ENCODE measurements at places on chromosomes 16 and 17.

GRCh38 chr17:44779211-44780025 is 20.6 kb downstream of the ADAM11 start:
- peak; percentile 57 for DNase-seq

DNA sequence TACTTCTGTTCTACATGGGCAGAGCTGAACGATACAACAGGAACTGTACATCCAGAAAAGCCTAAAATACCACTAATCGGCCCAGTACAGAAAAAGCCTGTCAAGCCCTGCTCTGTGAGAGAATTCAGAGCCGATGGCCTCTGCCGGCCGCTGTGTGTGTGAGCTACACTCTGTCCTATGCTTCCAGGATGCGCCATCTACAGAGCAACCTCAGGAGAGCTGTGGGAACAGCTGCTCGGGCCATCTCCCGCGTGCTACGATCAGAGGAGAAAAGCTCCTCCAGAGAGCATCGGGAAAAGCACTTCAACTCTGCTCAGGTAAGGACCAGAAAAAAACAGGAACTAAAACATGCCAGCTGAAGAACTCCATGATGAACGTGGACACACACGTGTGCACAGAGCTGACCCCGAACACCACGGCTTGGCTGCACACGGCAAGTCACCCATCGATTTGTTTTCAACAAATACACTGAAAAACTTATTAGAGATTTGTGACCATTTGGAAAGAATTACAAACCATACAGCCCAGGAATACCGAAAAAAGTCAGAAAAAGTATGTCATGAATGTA is 115.9 kb downstream of the ANKRD11 start:
- DNase-seq: peak; percentile 60

DNA sequence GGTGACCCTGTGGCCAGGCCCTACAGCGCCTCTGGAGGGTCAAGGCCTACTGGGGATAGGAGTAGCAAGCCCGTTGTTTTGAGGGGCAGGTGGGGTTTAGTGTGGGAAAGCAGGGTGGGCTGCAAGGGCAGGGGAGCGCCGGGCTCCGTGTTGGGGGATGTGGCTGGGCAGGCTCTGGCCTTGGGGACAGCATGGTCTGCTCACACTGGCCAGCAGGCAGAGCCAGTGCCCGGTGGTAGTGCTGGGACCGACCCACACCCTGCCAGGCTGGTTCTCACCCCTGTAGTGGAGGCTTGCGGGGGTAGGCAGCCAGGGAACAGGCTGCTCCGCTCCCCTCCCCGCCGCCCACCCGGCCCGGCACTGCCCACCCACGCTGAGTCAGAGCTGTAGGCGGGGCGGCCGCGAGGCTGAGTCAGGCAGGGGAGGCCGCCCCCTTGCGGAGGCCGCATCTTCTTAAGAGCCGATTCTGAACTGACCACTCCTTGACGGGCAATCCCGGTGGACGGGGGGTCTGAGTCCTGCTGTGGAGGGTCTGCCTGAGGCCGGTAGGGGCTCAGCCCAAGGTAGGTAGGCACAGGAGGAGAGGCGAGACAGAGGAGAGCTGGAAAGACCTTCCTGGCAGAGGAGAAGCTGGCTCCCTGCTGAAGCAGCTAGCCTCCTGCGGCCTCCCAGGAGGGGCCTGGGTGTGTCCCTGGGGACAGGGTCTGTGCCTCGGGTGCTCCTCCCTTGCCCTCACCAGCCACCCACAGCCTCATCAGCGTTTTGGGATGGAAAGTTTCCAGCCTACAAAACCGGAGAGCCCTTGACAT is 62.4 kb downstream of the BAIAP2 start:
- DNase-seq: peak; percentile 81

- DNase-seq: no peak
Measured at GRCh38 chr16:89308391-89309333, 91.2 kb downstream of the ZNF778 start.

GRCh38 chr17:17351356-17351891 is 48.3 kb downstream of the NT5M start:
- DNase-seq: no peak

DNA sequence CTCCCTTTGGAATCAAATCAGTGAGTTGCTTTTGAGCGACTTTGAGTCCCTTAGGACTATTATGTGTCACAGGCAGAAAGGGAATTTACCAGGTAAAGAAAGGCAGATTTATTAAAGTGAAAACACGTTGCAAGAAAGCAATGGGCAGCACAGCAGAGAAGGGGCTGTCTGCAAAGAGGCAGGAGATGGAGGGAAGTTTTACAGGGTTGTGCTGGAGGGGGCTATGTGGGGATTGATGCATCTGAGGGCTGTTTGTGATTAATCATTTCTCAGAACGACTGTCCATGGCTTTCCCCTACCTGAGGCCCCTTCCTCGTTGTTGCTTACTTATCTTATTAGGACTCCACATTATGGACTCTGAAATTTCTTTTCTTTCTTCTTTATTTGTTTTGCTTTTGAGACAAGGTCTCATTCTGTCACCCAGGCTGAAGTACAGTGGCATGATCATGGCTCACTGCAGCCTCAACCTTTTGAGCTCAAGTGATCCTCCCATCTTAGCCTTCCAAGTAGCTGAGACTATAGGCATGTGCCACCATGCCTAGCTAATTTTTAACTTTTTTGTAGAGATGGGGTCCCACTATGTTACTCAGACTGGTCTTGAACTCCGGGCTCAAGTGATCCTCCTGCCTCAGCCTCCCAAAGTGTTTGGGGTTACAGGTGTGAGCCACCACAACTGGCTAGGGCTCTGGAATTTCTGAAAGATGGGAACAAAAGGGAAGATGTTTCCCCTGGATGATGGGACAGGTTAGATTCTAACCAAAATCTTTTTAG is 5.5 kb downstream of the WWP2 start:
- no peak for DNase-seq

DNA sequence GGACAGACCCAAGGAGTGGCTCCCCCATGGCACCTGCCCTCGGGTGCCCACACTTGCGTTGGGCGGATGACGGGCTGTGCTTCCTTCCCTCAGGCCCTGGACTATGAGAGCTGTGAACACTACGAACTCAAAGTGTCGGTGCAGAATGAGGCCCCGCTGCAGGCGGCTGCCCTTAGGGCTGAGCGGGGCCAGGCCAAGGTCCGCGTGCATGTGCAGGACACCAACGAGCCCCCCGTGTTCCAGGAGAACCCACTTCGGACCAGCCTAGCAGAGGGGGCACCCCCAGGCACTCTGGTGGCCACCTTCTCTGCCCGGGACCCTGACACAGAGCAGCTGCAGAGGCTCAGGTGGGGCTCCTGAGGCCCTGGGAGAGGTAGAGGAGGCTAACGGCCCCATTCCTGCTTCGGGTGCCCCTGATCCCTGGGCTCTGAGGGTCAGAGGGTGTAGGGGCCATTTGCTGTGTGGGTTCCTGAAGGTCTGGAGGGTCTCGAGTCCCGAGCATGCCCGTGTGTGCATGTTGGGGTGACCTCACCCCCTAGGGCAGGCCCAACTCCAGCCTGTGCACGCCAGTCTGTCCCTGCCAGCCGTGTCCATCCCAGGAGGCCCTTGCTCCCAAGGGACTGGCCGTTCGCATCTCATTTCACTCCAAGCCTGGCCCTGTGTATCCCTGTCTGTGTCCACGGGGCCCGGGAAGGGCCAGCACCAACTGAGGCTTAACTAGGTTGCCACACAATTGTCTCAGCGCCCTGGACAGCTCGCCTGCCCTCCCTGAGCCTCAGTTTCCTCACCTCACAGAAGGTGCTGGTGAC is 10.0 kb downstream of the SLC22A31 start:
- no peak for DNase-seq

DNA sequence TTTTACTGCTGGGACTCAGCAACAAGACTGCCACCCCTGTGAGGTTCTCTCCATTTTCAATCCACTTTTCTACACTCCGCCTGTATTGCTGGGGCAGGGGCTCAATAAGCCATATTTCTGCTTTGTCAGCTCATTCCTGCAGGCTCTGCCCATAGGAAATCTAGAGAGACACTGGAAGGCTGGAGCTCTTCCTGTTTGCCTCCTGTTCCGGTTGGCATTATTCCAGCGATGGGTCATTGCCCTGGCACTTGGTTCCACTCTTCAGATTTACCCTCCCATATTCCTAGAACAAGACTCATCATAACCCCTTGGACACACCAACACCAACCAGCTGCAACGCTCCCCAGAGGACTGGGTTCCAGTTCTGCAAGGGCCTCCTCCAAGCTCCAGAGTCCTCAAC is 210.4 kb downstream of the CA10 start:
- no peak for DNase-seq

- DNase-seq: no peak
Measured at GRCh38 chr16:19132898-19133297, 19.1 kb downstream of the ITPRIPL2 start.

DNA sequence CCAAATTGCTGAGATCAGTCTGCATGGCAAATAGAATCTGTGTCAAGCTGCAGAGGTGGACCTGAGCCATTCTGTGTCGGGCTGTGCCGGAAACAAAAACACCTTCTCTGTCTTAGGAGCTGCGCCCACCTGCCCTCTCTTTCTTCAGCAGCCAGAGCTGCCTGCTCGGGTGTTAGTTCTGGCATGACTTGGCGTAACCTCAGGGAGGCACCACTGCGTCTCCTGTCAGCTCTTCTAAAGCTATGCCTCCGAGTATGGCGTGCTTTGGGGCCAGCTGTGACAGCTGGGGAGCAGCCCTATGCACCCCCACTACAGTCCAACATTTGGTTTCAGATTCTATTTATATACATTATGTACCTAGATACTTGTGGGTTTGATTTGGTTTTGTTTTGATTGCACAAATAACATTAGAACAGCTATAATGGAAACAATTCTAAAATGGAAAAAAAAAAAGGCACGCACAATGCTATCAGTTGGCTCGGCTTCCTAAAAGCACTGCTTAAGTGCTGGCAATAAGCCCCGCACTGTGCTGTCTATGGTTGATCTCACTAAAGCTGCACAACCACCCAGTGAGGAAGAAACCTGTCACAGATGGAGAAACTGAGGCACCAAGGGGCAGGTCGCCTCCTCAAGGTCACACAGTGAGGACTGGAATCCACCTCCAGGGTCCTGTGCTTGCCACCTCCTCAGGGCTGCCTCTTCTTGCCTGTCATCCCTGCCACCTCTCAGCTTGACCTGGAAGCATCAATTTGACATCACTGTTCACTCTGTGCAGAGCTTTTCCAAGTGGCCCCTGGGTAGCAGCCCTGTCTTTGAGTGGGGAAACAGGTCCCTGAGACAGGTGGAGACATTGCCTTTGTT is 18.7 kb upstream of the ADGRG1 start:
- DNase-seq: no peak

DNA sequence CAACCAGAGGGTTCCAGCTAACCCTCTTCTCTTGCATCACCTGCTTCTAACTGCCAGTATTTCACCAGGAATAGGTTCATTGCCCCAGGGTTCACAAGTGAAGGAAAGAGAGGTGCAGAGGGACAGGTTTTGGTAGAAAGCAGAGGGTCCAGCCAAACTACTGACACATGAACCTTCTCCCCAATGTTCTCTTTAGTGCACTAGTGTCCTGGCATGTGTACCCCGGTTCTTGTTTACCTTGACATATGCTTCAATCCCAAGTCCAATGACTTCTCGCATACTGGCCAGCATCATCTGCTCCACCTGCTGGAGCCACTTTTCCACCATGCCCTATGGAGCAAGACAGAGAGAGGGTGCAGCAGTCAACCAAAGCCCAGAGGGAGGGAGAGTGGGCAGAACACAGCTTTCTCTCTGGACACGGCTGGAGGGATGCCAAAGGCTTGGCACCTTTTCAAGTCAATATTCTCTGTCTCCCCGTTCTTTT is 90.6 kb downstream of the DNAH3 start:
- DNase-seq: no peak

- DNase-seq: no peak
Measured at GRCh38 chr17:82600731-82601446, 47.4 kb downstream of the WDR45B start.

DNA sequence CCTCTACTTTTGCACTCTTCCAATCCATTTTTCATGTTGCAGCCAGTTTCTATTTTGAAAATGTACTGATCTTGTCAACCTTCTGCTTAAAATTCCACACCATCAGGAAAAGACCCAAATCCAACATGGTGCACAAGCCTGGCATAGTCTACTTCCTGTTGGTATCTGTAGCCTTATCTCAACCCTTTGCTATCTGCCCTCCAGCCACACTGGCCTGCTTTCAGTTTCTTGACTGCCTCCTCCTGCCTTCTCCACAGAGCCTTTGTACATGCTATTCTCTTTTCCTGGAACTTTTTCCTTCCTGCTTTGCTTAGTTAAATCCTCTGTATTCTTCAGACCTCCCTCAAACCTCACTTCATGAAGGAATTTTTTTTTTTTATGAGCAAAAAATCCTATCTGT is 31.5 kb downstream of the NLRP1 start:
- no peak for DNase-seq

- DNase-seq: peak; percentile 74
Measured at GRCh38 chr17:17356149-17356930, 53.2 kb downstream of the NT5M start.

GRCh38 chr17:8176998-8177731 is 985 bp upstream of the TMEM107 start:
- no peak for DNase-seq

DNA sequence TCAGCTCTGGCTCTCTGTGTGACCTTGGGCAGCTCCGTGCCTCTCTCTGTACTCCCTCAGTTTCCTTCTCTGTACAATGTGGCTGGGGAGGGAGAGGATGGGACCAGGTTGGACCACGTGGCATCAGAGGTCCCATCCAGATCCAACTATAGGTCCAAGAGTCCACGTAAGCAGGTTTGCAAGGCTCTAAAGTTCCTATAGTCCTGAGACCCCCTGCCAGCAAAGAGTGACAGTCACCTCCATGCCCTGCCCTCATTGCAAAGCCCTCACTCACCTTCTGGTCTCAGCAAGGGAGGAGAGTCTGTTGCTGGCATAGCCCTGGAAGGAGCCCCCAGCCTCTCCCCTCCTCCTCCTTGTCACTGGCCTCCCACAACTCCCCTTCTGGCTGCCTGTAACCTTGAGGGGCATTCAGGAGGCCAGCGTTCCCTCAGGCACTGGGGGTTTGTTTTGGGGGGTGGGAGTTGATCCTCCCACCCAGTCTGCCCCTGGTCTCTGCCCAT is 6.1 kb upstream of the DRC7 start:
- no peak for DNase-seq

GRCh38 chr16:73796241-73796640 is 500.4 kb upstream of the PSMD7 start:
- no peak for DNase-seq

GRCh38 chr16:30032083-30032819 is 1.2 kb upstream of the TLCD3B start:
- DNase-seq: peak; percentile 54

- peak; percentile 57 for DNase-seq
Measured at GRCh38 chr17:17836818-17837379, at the start of gene SREBF1. Gene SREBF1, minus strand, starts transcription at chr17:17836986. Its CDS starts 169 bp downstream, at chr17:17836817.

- no peak for DNase-seq
Measured at GRCh38 chr16:56279132-56279531, 87.8 kb downstream of the GNAO1 start.

- no peak for DNase-seq
Measured at GRCh38 chr16:22670044-22670536, 143.9 kb upstream of the HS3ST2 start.

GRCh38 chr17:29694918-29695563 is 72.3 kb upstream of the CORO6 start:
- no peak for DNase-seq

Measured in amniotic epithelial cell (primary cell).